ENCODE measurements at places on chromosomes 3 and 15.

DNA sequence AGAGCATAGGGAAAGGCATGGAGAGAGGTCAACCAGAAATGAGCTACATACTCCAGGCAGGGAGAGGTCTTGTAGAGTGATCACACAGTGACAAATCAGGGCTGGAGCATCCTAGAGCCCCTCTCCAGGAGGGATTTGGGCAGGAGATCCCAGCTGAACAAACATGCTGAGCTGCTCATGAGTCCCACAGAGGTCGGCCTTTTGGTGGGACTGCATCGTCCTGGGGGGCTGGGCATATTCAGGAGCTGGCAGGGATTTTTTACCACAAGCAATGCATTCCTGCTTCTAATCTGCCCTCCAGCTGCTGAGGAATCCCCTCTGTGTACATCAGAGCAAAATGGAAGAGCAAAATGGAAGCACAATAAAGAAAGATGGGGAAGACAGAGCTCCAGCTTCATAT, 94.9 kb downstream of the NTRK3 start:
- no peak for DNase-seq

DNA sequence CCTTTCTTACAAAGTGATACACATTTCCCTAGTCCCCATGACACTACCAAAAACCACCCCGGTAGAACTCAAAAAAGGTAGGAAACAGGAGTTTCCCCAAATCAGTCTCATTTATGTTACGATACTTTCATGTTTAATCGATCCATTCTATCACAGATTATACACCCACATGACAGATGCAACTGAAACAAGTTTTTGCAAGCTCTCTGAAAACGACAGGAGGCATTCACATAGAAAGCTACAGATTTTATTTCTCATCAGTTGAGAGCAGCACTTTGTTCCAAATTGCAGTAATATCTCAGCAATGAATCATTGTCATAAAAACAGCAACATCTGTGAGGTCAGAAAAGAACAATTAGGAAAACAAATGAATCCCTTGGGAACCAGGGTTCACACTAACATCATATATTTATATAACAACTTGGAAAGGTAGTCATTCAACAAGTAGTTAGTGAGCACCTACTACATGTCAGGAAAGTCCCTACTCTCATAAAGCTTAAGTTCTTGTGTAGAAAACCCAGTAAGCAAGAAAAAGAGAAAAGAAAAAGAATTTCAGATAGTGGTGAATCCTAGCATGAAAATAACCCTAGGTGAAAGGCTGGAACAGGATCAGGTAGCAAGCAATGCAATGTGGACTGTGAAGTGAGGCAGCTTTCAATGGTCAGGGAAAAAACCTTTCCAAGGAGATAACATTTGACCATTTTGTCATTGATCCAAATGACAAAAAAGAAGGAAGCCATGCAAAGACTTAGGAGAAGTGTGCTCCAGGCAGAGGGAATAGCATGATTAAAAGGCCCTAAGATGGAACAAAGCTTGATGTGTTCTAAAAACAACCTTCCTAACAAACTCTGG, 8.3 kb downstream of the PLD1 start:
- DNase-seq = no peak

- no peak for DNase-seq
Observed at GRCh38 chr15:60945196-60945595, 283.9 kb downstream of the RORA start.

DNA sequence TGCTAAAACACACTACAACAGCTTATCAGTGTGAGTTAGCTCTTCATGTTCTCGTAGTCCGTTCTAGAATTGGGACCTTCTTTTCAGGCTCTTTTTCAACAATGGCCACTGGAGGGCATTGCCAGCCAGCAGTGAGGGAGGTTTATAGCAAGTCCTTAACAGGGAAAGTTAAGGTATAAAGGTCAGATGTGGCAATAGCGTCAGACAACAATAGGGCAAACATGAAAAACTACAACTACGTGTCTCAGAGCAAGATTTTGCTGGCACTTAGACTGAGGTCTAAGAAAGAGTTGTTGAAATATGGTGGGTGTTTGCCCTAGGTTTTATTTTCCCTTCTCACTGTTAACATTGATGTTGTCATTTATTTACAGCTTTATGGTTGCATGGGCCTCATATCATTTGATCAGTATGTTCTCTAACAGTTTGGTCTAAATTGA, 161.4 kb downstream of the GMNC start:
- DNase-seq = no peak

DNA sequence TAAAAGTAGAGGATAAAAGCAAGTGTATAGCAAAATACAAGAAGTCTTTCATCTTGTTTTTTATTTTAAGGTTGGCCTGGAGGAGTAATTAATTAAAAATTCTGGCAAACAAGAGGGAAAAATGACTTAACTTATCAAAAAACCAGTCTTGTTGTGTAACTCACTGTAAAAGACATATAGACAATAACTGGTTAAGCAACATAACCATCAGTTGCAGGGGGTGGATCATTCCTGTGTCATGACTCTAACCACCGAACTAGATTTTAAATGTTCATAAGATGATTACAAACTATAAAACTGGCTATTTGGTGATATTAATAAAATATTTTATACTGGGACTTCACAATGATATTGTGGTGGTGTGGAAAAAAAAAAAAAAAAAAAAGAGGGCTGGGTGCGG, 130.6 kb downstream of the STAG1 start:
- no peak for DNase-seq

GRCh38 chr3:16127249-16127648, 47.2 kb upstream of the GALNT15 start:
- no peak for DNase-seq

DNA sequence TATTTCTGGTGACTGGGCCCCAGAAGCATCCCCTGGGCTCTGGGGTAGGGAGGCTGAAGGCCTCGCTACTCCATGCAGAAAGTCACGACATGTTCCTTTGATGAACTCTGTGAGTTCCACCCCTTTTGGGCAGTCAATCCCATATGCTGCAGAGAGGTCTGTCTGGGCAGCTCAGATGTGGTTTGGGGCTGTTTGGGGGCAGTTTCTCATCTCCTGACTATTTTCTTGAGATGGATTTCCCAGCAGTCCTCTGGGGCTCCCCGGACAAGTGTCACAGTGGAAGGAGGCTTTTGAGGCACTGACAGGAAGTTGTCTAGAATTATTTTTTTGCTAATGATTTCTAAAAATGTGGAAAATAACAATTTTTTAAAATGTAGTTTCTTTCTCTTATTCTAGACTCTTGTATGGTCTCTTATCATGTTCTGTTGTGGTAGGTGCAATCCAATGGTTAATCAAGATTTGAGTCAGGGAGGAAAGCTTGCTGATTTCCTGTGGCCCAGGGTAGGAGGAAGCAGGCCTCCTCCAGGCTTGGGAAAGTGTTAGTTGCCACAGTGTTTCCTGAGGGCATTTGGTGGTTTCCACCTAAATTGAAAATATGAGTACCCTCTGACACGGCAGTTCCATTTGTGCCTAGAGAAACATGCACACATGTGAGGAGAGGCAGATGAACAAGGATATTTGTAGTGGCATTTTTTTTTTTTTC, 19.9 kb upstream of the TATDN2 start:
- DNase-seq = no peak

GRCh38 chr15:65192016-65192415, 6.9 kb upstream of the CLPX start:
- no peak for DNase-seq

DNA sequence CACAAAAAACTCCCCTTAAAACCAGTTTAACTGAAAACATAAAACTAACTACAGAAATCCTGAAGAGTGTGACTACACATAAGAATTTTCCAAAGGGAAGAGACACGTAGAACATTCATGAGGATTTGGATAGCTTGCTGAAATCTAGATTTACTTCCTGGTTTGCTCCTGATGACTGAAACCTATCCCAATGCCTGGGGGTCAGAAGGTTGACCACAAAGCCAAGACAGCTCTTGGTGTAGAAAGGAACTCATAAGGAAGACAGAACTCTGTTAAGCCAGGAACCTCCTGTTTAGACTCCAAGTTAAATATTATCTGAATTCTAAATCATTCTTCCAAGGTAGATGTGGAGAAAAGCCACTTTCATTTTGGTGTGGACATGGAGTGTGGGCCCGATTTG, 92.8 kb downstream of the TFG start:
- no peak for DNase-seq

GRCh38 chr3:80771085-80771484, 990.4 kb downstream of the GBE1 start:
- no peak for DNase-seq

- no peak for DNase-seq
Observed at GRCh38 chr3:125651244-125651643, 55.9 kb upstream of the OSBPL11 start.

- DNase-seq = no peak
Observed at GRCh38 chr15:78708713-78709260, 67.8 kb upstream of the CHRNB4 start.

DNA sequence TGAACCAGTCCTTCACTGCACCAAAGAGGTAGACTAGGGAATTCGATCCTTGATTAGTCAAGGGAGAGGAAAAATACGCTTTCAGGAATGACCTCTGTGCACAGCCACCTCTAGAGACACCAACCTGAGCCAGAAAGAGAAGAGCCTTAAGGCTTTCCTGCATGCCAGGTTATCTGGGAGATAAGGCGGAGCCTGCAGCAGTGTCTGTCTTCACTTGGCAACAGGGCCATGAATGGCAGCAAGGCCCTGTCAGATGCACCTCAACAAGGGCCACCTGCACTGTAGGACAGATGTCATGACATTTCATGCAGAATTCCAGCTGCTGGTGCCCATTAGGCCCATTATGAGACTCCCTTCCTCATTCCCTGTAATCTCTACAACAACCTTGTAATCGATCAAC, 88.1 kb downstream of the MEX3B start:
- no peak for DNase-seq

GRCh38 chr15:51382787-51383186, 41.3 kb downstream of the GLDN start:
- no peak for DNase-seq

- no peak for DNase-seq
Observed at GRCh38 chr15:51759557-51760070, 8.2 kb downstream of the TMOD2 start.

- DNase-seq = no peak
Observed at GRCh38 chr3:55888282-55888885, 401.3 kb upstream of the WNT5A start.

GRCh38 chr15:84035399-84035766, 200.2 kb upstream of the GOLGA6L4 start:
- no peak for DNase-seq

GRCh38 chr15:92715758-92716157, 60.2 kb upstream of the FAM174B start:
- DNase-seq = no peak

DNA sequence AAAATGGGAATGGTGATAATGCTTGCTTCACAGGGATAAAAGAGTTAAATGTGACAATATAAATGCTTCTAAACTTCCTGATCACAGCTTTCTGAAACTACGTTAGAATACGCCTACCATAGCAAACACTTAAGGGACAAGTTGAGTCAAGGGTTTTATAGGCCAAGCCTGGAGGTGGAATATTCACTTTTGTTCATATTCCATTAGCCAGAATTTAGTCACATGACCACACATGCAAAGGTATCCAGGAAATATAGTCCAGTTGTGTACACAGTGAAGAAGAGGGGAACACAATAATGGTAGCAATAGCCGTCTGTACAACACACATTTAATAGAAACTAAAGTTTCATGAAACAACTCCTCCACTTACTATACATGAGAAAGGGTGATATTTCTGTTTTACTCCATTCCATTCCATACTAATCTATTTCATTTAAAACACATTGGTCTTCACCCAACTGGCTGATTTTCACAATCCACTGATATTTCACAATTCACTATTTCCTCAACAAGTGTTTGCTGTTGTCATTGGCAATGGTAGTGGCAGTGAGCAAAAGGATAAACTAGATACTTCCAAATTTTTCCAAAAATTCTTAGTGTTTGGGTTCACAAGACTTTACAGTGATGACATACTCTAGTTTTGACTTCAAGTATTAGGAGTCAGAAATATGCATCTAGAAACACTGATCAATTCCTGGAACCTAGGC, 270.9 kb downstream of the ERC2 start:
- DNase-seq = no peak

GRCh38 chr3:16520970-16521881, 7.7 kb upstream of the RFTN1 start:
- no peak for DNase-seq

DNA sequence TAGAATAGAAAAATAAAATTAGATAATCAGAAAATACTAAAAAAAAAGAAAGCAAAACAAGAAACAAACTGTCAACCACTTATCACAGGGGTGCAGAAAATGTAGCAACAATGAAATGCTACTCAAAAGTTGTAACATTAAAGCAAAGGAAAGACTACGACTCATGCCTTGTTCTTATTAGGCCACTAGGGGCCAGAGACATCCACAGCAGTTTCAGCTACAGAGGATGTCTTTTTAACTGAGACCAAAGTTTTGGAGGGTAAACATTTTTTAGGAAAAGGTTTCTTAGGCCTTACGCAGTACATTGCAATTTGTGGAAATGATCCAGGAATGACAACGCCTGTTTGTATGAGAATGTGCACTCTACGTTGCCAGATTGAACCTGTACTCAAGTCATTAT, 15.4 kb upstream of the CADM2 start:
- DNase-seq = no peak

DNA sequence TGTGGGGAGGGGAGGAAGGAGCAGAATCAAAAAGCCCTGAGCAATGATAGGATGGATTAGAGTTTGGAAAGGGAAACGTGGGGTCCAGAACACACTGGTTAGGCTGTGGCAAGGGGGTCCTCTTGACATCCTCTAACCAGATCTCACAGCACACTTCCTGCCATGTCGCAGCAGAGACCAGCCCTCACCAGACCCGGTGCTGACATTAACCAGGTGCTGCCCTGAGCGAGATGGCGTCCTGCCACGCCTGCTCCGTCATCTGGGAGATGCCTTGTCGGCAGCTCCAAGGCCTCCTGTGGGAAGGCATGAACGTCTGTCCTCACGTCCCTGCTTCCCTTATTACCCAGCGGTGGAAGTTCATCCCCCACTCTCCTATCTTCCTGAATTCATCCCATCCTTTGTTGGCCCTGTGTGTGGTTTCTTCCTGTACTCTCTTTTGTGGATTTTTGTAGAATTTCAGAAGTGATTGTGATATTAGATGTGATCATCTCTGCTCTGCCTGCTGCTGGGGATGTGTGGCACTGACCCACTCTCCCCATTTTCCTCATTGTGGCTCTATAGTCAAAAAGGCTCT, 29.4 kb upstream of the MYZAP start:
- no peak for DNase-seq

GRCh38 chr3:186785495-186786018, 2.2 kb downstream of the EIF4A2 start:
- DNase-seq = no peak

DNA sequence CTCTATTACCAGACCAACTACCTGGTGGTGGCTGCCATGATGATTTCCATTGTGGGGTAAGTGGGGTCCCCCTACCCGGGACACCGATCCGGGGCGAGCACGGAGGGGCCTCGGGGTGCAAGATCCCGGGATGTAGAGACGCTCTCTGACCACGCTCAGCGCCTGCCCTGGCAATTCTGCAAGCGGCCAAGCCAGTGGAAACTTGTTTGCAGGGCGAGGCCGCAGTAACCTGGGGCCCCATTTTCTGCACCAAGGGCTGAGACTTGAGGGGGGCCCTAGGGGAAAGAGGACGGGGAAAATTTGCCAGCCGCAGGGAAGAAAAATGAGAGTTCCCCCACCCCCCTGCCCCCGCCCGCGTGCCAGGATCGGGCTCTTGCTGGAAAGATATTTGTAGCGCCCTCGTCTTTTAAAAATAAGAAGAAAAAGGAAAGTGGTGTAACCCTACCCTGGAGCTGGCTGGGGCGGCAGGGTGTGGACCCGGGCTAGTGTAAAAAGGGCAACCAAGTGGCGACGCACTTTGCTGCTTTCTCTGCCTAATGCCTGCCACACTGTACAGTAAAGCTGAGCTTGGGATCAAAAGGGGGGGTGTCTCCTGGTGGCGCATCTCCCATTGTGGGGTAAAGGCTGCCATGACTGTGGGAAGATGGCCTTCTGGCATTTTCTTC, 563 bp downstream of the ARL6IP5 start:
- DNase-seq = no peak

Data from T follicular helper cell (primary cell).